Fibroblast of gingiva (primary cell): ENCODE measurements at places on chromosomes 1 and 21.

DNA sequence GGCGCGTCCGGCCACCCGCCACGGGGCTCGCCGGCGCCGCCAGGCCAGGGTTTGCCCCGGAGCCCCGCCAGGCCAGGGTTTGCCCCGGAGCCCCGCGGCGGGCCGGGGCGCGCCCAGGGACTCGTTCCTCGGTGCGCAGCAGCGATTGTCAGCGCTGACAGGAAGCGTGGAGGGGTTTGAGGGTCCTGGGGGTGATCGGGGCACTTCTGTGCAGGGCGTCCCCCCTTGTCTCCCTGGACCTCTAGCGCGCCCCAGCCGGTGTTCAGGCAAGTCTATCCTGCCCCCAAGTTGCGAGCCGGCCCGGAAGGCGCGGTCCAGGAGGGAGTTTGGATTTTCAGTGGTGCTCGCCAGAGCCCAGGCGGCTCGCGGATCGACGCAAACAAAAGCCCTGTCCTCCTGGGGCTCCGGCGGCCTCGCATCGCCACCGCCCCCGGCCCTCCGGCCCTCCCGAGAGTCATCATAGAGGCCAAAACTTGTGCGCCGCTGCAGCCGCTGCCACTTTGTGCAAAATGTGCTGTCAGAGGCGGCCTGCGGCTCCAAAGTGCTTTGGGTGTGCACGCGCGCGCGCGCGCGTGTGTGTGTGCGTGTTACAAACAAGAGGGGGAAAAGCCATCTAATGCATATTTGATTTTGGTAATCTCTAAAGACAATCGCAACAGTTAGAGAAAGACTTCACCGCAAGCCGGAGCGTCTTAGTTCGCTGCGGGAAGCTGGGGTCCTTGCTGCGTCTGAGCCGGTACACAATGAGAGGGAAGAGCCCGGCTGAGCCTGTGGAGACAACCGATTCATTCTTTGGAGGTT, 1.0 kb downstream of the ROR1 start:
- peak; percentile 55 for DNase-seq

- DNase-seq, result no peak
These were observed 567.2 kb downstream of the PTPRU start for GRCh38 chr1:29803486-29803885.

- no peak for DNase-seq
These were observed 18.9 kb downstream of the ACP6 start for GRCh38 chr1:147651466-147651865.

GRCh38 chr21:43789276-43790009, at the start of gene RRP1:
Gene RRP1 (plus strand): TSS chr21:43789577. CDS start chr21:43789630, 53 bp downstream.
- peak; percentile 78 for DNase-seq

DNA sequence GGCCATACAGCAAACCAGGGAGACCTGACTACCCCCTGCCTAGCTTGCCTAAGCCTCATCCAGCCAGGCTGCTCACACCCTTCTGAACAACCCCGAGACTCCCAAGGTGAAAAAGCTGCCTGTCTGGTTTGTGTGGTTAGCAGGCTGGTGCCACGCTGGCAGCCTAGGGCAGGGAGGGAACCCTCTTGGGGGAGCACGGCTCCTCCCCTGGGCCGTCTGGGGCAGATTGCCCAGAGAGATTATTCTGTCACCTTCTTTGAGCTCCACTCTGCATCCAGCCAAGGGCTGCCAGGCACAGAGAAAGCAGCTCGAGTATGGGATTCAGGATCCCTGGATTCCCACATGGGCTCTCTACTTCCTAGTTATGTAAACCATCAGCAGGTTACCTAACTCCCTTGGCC, 27.5 kb upstream of the TCEA3 start:
- peak; percentile 21 for DNase-seq

DNA sequence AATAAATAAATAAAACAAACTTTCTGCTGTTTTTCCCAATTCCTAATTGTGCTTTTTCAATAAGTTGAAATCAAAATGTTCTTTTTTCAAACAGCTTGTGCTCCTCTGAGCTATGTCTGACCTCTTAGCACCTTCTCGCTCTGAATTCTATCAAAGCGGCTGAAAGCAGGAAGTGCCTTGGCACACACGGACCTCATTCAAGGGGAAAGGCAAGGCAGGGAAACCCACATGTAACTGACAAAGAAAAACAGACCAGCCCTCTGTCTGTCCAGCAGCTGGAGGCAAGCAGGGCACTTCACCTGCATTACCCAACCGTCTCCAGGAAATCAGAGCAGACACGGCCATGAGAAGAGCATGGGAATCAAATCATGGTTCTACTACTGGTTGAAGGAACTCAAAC, 56.7 kb downstream of the PLPP3 start:
- DNase-seq, result no peak

DNA sequence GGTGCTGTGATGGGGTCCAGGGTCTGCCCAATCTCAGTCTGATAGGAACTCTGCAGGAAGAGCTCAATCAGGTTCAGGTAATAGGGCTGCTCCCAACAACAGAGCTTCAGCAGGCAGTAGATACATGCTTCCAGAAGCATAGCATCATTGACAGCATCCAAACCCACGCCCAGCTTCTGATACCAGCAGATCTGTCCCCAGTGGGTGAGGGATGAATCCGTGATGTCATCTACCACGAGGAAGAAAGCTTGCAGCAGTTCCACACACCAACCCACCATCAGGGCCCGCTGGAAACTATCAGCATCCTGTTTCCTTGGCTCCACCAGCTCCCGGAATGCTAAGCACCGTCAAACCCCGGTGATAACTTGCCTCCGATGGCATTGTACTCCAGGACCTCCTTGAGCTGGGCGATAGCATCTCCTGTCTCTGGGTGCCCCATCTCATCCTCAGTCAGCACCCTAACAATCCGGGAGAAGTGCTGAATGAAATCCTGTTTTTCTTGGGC, 14.7 kb downstream of the NEK2 start:
- DNase-seq, result no peak

GRCh38 chr1:226457307-226457712, 49.4 kb upstream of the PARP1 start:
- no peak for DNase-seq

GRCh38 chr1:7931446-7931812, 9.2 kb downstream of the TNFRSF9 start:
- no peak for DNase-seq

DNA sequence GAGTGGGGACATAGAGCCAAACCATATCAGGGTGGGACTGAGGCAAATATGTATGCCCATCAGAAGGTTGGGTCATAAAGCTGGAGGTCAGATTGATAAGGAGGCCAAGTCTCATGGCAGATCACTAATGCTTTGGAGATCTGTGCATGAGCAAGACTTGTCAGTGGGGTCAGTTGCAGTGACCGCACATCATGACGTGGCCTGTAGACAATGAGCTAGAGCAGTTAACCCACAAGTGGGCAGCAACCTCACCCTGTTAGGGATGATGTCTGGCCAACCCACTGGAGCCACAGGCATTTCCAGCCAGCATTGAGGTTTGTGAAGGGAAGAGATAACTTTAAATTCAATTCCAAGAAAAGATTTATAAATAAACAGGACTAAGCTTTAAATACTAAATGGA, 66.7 kb downstream of the XCL1 start:
- no peak for DNase-seq

- DNase-seq, result peak; percentile 85
These were observed 57.1 kb upstream of the C1orf87 start for GRCh38 chr1:60130703-60131102.

- DNase-seq, result no peak
These were observed 27.4 kb upstream of the HRNR start for GRCh38 chr1:152251391-152251790.

DNA sequence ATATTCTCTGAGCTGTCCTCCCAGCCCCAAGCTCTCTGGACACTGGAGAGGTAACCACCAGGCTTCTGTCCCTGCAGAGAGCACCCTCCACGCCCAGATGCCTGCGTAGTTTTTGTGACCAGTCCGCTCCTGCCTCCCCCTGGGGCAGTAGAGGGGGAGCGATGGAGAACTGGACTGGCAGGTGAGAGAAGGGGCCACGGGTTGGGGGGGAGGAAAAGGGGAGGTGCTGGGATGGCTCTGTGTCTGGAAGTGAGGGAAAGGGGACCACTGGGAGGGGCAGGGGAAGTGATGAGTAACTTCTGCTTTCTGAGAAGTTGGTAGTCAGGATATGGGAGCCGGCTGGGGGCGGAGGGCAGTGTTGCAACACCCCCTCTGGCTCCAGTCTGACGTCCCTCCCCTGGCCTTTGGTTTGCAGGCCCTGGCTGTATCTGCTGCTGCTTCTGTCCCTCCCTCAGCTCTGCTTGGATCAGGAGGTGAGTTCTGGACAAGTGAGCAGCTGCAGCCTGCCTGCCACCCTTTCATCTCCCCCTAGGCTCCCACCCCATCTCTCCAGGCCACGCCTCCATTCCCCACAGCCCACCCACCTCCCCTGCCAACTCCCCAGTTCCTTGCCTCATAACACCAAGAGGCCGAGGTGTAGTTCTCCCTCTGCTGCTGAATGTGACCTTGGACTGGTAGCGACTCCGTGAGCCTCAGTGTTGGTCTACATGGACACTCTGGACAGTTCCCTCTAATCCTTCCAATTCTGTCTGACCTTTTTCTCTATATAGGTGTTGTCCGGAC, 3.1 kb downstream of the ADAMTSL4 start:
- DNase-seq, result peak; percentile 95

- no peak for DNase-seq
These were observed 18.9 kb upstream of the FAM131C start for GRCh38 chr1:16092097-16092922.

DNA sequence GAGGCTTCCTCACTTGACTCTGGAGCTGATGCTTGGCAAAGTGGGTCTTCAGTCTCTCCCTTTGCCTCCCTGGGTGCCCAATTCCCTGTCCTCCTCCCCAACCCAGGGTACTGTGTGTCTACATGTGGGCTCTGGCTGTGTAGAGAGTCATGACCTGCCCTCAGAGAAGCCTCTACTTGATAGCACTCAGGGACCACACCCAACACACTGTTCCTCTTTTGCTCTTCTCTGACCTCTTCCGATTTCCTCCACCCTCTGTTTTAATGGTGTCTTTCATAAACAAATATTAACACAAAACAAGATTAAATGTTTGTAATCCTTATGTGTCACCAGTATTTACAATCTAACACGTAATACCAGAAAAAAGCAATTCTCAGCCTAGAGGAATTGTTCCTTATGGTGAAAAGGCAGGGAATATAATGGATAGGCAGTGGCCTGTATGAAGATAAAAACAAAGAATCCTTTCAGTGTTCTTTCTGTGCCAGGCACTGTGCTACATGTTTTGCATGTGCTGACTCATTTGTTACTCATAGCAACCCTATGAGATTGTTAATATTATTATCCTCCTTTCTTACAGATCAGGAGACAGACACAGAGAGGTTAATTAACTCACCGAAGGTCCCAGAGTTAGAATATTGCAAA, 58.2 kb downstream of the HSD3B1 start:
- no peak for DNase-seq

DNA sequence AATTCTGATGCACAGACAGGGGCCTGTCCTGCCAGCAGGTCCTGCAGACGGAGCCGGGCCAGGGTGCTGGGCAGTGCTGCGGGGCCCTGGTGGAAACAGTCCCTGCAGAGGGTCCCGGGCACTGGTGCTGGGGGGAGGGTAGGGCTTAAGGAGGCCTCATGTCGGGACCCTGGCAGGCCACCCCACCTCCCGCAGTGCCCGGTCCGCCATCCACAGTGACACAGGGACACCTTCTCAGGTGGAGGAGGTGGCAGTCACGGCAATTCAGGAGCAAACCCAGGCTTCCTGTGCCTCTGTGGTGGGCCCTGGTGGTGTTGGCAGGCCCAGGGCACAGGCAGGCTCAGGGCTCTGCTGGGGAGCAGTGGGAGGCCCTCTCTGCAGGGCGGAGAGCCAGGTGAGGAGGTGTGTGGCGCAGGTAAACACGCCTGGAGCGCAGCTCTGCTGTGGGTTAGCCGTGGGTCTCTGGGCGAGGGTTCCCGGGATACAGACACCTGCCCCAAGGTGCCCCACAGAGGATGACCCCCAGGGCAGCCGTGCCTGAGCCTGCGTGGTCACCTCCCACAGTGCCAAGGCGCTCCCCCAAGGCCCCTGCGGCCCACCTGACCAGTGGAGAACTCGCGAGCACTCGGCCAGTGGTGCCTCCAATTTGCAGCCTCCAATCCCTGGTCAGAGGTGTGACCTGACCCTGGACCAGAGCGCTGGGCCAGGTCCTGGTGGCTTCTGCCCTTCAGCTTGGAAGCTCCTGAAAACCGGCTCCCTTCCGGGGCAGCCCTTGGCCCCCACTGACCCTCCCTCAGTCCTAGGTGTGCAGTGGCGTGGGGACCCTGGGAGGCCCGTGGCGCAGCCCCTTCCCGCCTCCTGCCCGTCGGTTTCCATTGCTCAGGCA, 19.2 kb downstream of the COL18A1 start:
- DNase-seq, result no peak

- DNase-seq, result no peak
These were observed 523.4 kb downstream of the PTBP2 start for GRCh38 chr1:97245026-97245425.

DNA sequence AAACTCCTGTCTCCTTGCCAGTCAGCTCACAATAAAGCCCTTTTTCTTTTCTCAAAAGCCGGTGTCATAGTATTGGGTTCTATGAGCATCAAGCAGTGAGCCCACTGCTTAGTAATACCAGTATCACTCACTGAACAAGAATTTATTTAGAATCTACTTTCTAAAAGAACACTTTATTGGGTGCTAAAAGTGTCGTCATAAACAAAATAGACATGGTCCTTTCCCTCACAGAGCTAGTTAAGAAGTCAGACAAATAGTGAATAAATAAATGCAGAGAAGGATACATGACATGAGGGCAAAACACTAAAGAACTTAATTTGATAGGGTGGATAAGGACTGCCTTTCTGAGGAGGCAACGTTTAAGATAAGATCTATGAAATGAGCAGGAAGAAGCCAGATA, 32.2 kb downstream of the EVI5 start:
- no peak for DNase-seq

- no peak for DNase-seq
These were observed 105.8 kb upstream of the WNT4 start for GRCh38 chr1:22248746-22249145.

GRCh38 chr21:44509539-44509938, 30.5 kb downstream of the KRTAP10-1 start:
- DNase-seq, result no peak

- peak; percentile 32 for DNase-seq
These were observed 2.9 kb upstream of the PRDX6 start for GRCh38 chr1:173474097-173474779.

DNA sequence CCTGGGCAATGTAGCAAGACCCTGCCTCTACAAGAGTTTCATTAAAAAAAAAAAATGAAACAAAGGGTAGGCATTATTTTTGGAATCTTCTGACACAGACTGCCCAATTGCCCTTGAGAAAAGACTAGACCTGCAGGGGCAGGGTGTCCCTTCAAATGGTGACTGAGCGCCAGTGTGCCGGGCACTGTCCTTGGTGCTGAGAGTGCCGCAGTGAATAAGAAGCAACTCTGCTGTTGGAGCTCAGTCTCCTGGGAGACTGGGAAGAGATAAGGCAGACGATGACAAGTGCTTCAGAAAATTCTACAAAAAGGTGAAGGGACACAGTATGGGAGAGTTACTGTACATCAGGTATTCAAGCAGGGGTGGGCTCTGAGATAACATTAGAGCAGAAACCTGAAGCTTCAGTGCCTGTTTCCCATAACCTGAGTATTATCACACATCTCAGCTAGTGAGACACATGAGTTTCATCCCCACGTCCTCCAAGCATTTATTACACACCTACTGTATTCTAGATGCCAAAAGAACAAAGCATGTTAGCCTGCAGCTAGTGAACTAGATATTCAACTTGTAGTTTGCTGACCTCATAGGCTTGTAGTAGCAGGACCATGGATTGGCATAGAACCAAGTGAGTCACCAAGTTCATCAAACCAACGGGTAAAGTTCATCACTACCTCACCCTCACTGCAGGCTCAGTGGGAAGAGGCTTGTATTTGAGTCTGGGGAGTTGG, 18.4 kb upstream of the RPL11 start:
- DNase-seq, result peak; percentile 30

GRCh38 chr1:22893292-22893691, 79.4 kb downstream of the LACTBL1 start:
- no peak for DNase-seq
